ENCODE measurements at places on chromosomes 4 and X. TPM values are rescaled to one million over a fixed set of nuclear protein-coding genes. Genes with fewer than 3 reads are reported as not detected.

Gene H2BW2
- total RNA-seq = not detected

Gene KLHL4
- total RNA-seq = 103 TPM

DNA sequence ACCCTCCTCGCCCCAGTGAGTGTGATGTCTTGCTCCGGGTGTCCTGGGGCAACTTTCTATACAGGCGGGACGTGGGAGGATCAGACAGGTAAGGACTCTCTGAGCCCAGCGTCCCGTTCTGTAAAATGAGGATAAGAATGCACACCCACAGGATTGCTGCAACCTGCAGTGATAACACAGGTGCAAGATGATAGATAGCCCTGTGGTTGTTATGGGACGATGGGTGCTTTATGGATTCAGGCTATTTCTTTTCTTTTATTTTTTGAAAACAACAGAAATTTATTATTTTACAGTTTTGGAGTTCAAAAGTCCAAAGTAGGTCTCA is 28.6 kb downstream of the BEX3 start:
- no peaks in the 10 kb centered on the region for H3K36me3 ChIP-seq
- H3K27me3 ChIP-seq = peaks cover 19% of the 10 kb centered on the region
- H3K27ac ChIP-seq = no peak overlapping the region
- DNase-seq = no peak
- peak overlapping the region; percentile 53 for H3K4me3 ChIP-seq

GRCh38 chrX:13257223-13258051 is 62.4 kb downstream of the ATXN3L start:
- no peak overlapping the region for H3K27ac ChIP-seq
- H3K4me3 ChIP-seq = no peak overlapping the region
- peaks cover 5% of the 10 kb centered on the region for H3K27me3 ChIP-seq

All from adrenal gland (tissue), 19 donors.